ENCODE measurements at places on chromosomes 6 and 20.
A peak's percentile ranks its signal among the peaks of the same experiment; 100 is the strongest.

DNA sequence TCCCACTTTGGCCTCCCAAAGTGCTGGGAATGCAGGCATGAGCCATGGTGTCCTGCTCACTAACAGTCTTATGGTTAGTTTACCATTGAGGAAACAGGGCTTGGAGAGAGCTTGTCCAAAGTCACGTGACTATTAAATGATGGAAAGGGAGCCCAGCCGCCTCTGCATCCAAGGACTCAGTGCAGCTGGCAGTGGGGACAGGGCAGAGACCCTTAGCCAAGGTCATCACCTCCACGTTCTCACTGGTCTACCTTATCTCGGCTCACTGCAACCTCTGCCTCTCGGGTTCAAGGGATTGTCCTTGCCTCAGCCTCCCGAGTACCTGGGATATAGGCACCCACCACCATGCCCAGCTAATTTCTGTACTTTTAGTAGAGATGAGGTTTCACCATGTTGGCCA lies 109.3 kb downstream of the SLC23A2 start:
- DNase-seq, result no peak

GRCh38 chr6:30684386-30685156 lies 1.9 kb downstream of the PPP1R18 start:
- DNase-seq, result no peak

DNA sequence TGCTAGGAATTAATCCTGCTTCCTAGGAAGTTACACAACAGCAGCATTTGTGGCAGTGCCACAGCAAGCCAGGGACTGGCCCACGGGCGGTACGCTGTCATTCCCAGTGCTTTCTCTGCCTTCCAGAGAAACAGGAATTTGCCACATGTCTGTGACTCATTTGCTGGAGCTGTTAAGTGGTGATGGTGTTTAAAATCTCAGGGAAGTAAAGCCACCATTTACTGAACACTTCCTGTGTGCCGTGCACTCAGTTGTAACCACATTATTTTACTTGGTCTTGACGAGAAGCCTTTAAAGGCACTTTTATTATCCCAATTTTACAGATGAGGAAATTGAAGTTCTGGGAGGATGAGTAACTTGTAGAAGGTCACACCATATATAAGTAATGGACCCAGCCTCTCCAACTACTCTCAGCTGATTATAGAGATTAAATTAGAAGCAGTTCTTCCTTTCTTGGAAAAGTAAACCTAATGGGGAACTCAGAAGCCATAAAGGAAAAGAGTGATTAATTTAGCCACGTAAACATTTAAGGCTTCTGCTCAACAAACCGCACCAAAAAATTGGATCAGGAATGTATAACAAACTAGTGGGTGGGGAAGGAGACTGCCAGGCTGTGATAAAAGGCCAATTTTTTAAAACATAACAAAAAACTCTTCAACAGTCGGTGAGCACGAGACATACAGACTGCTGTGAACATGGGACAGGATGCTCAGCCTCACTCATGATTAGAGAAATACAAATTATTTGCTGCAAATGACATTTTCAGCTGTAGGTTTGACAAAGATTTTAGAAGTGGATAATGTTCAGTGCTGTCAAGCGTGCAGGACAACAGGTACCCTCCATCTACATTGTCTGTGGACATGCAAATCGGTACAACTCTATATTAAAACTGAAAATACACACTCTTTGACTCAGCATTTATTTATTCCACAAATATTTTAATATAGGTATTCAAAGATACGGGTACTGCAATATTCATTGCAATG lies 311.2 kb downstream of the NRN1 start:
- DNase-seq, result no peak

GRCh38 chr6:110342759-110343158 lies 15.4 kb downstream of the METTL24 start:
- no peak for DNase-seq

GRCh38 chr6:103036846-103037245 lies 1643.3 kb downstream of the GRIK2 start:
- DNase-seq, result no peak

GRCh38 chr6:373031-373430 lies 18.5 kb upstream of the IRF4 start:
- no peak for DNase-seq

- no peak for DNase-seq
These were observed 337.0 kb downstream of the RNGTT start for GRCh38 chr6:88626460-88626859.

DNA sequence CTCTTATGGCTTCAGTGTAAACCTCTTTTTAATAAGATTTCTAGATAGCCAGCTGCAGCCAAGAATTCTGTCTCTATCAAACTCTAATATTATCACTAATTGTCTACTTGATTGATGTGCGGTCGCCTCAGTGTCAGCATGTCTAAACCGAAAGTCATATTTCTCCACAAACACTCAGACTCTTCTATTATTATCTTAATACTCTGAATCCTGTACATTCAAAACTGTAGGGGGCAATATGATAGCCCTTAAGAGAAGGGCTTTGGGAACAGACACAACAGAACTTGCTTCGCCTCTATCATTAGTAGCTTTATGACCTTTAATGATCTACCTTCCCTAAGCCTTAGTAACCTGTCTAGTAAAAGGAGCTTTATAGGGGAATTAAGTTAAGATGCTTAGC lies 379.7 kb upstream of the PTCHD4 start:
- no peak for DNase-seq

GRCh38 chr6:130997061-130997753 lies 65.8 kb downstream of the EPB41L2 start:
- no peak for DNase-seq

- no peak for DNase-seq
These were observed 261.9 kb upstream of the ARID1B start for GRCh38 chr6:156515242-156515641.

DNA sequence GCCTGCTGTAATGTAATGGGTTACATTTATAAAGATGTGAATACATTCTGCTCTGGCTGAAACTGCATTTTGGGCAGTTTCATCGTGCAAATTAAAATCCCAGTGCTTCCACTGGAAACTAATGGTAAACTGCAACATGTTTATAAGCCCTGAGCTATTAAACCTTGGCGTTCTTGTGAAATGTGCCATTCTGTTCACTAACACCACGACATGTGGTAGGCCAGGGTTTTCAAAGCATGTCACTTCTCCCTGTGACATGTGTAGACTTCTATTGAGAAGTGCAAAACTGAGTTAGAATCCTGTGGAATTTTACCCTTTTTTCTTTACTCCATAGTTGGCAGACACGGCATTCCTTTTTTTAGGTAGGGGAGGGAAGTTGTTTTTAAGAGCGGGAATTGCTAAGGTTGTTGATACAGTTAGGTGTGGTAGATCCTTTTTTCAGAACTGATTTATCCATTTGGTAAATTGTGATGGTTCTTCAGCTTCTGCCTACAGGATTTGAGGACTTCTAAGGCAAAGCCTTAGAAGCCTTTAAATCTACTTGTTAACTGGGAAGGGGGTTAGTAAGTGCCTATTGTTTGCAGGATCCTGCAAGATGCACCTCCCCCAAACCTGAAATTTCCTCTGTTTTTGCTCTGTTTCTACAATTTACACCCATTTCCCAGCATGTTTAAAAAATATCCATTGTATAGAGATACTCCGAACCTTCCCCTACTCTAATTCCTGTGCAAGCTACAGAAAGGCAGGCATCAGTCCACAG lies 4.2 kb downstream of the SASH1 start:
- no peak for DNase-seq

GRCh38 chr20:59743767-59744485 lies 139.6 kb downstream of the PHACTR3 start:
- no peak for DNase-seq

DNA sequence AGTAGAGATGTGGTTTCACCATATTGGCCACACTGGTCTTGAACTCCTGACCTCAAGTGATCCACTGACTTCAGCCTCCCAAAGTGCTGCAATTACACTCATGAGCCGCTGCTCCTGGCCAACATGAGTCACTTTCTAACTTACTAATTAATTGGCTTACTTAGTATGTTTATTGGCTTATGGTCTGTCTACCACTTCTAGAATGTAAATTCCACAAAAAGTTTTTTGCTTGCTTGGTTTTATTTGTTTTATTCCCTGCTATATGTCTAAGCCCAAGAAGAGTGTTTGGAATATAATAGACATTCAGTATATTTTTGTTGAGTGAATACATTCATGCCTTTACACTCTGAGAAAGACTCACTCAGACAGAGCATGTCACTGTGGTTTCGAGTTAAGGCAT lies 86.0 kb downstream of the SAMD3 start:
- no peak for DNase-seq

DNA sequence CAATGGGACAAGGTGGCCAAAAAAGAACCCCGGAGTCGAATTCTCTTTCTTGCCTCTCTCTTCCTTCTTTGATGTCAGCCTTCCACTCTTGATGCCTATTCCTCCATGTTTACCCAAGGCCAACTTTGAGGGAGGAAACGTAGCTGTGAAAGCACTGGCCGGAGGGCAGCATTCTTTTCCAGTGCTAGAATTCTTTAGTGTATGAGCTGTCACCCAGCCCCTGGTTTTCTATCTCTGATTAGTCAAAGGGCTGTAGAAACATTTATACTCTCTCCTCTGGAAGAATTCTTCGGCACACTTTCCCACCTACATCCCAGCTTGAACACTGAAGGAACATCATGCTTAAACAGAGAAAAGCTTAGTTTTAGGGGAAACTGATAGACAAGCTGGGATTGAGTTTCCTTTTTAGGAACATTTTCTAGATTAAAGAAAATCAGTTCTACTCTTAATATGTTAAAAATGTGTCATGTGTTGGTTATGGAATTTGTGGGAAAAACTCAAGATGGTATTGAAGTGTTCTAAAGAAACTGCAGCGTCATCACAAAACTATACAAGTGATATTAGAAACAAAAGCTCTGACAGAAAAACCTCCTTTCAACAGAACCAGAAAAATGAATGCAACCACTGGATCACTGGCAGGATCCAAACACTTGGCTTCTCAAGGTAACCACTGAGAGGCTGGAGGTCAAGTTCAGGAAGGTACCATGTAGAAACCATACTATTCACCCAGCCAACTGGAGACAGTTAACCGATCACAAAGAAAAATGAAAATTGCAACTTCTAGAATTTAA lies 20.7 kb upstream of the UTRN start:
- DNase-seq, result no peak

- DNase-seq, result no peak
These were observed 3.3 kb downstream of the TAB2 start for GRCh38 chr6:149320796-149321195.

GRCh38 chr6:143605906-143606521 lies 71.8 kb upstream of the PHACTR2 start:
- no peak for DNase-seq

GRCh38 chr6:136437246-136437645 lies 113.0 kb downstream of the MAP7 start:
- DNase-seq, result no peak

- DNase-seq, result peak; percentile 71
These were observed 110.0 kb downstream of the QRSL1 start for GRCh38 chr6:106739387-106739786.

DNA sequence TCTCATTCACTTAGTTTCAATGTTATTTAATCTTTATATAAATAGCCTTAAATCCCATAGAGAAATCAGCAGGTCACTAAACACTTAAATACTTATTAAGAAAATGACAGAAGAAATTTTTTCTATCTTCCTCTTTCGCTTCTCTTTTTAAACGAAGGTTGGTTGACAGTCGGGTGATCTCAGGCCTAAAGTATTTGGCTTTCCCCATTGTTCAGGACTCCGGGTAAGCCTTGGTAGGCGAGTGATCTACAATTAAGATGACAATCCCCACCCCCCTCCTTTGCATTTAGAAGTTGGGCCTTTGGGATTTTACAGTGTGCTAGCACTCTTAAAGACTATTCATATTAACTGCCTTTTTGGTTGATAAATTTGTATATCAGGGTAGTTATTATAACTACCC lies 19.7 kb upstream of the UTRN start:
- DNase-seq, result no peak

- DNase-seq, result no peak
These were observed 29.5 kb downstream of the TMEM181 start for GRCh38 chr6:158589366-158589765.

DNA sequence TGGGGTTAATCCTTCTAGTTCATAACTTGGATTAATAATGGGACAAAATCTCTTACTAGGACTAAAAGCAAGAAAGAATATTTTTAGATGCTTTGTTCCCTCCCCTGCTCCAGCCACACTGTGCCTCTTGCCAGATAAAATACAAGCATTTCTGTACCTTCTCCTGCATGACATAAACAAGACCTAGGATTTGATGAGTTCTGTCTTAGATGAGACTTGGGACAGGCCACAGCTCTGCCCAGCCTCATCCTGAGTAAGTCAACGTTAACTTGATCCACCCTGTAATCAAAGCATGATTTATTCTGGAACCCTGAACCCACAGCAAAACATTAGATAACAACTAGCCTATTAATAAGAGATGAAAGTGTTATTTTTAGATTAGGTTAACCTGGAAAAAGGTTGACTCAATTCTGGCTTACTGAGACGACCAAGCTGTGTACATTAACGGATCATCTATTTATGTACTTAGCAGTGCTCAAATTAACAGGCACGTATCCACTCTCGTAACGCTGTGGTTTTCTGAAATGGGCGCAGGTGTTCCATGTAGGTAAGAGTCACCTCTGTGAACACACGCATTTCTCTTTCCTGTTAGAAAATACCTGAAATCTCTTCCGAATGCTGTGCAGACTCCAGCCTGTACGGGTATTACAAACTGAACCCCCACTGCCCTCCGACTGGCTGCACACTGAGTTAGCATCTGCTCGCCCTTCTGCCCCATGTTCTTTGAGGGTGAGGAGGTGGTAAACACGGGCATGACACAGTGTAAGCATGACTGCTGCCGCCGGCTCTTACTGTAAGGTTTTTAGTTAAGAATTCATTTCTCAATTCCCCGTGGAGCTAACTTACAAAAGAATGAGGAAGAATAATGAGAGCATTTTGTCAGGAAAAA lies 132.1 kb upstream of the FOXQ1 start:
- no peak for DNase-seq

DNA sequence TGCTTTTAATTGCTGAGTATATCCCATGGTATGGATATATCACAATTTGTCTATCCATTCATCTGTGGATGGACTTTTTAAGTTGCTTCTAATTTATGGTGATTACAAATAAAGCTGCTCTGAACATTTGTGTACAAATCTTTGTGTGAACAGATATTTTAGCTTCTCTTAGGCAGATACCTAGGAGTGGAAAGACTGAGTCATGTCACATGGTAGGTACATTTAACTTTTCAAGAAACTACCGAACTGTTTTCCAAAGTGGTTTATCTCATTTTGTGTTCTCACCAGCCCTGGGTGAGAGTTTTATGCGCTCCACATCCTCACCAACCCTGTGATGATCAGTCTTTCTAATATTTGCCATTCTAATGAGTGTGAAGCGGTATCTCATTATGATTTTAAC lies 31.0 kb upstream of the ZNFX1 start:
- no peak for DNase-seq
